NCI-H510A (cell line): ENCODE measurements at places on chromosomes 3 and 15.
A peak's percentile ranks its signal among the peaks of the same experiment; 100 is the strongest.

GRCh38 chr3:170002879-170003278 lies 34.9 kb upstream of the GPR160 start:
- no peak for DNase-seq

DNA sequence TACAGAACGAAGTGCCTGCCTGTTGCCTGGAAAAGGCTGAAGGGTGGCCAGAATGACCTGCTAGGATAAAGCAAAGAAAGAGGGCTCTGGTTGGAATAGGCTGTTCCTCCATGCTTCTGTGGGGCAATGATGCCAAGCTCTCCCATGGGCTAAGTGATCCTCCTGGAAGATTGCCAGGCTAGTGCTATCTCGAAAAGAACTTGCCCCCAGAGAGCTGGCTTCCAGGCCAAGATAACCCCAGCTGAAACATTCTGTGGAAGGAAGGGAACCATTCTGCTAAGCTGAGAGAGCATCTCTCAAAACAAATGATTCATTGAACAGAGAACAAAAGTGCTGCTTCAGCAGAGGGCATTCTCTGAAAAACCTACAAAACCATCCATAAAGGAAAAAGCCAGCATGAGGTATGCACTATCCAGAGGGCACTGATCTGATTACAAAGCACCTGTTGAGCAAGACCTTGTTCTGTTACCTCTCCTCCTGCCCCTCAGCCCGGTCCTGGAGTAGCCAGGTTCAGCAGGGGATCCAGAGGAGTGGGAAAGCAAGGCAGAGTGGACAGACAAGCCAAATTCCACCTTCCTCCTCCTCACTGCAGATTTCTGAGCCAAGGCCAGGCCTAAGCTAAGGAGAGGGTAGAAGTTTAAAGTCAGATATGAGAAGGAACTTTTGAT lies 31.9 kb upstream of the SPRED1 start:
- no peak for DNase-seq

GRCh38 chr3:34106879-34107278 lies 308.4 kb downstream of the PDCD6IP start:
- no peak for DNase-seq

DNA sequence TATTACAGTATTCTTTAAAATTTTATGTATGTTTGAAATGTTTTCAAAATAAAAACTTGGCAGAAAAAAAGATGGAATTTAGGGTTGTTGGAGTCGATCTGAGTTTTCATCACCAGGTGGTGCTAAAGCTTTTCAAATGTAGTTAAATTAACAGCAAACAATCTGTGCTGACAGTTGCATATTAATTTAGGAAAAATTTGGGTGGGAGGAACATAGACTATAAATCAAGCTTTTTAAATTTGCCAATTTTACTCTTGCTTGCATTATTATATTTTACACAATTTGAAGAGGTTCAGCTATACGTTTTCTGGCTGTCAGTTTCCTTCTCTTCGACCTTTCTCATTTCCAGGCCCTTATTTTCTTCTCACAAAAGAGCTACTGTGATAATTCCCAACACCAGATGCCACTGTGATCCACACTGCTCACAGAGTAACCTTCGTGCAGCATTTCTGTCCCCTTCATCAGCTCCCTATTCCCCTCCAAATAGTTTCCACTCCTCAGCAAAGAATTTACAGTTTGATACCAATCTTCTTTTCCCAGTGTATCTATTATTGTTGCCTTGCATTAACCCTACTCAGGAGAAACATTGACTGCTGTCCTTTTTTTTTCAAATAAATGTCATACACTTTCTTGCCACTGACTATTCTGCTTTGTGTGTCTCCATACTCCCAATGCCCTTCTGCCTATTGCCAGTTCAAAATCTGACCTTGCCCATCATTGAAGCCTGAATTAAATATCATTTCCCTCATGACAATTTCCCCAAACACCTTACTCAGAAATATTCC lies 53.4 kb upstream of the EIF5A2 start:
- DNase-seq, result no peak

DNA sequence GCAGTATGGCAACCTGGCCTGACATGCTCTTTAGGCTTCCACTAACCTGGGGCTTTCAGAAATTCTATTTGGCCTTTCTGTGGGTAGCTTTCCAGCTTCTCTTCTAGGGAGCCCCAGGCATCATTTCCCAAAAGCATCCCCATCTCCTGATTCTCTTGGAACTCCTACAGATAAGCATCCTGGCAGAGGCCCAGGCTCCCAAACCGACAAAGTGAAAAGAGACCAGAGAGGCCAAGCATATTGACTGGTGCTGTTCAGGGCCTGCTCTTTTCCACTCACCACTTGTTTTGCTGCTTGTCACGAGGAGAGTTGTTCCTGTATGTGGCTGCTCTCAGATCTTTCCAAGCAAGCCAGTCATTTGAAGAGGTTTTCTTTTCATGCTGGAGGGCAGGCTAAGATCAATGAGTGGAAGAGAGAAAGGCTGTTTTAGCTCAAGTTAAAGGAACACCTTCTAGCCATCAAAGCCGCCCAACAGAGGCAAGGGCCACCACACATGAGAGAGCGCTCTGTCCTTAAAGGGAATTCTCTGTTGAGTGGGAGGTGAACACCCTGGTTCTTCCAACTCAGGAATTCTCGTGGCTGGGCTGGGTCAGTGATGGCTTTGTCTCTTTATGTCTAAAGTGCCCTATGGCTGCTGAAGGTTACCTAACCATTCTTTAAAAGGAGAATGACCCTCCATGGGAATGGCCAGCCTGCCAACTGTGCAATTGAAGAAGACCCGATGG lies 31.1 kb upstream of the NR2E3 start:
- no peak for DNase-seq

GRCh38 chr15:25582886-25583285 lies 144.1 kb upstream of the UBE3A start:
- DNase-seq, result no peak

- DNase-seq, result no peak
Observed at GRCh38 chr3:134485075-134485717, 589 bp downstream of the ANAPC13 start.

- DNase-seq, result no peak
Observed at GRCh38 chr3:81378552-81379293, 382.7 kb downstream of the GBE1 start.

GRCh38 chr15:81091889-81092558 lies 42.0 kb upstream of the CFAP161 start:
- DNase-seq, result peak; percentile 39
